Activated CD8-positive, alpha-beta memory T cell treated with anti-CD3 and anti-CD28 coated beads, Interleukin-2, amount 50 U/mL, for 4 hours (primary cell): ENCODE measurements at places on chromosomes 11 and 22.

GRCh38 chr11:7437696-7438095 is 47.6 kb upstream of the OLFML1 start:
- DNase-seq, result no peak

DNA sequence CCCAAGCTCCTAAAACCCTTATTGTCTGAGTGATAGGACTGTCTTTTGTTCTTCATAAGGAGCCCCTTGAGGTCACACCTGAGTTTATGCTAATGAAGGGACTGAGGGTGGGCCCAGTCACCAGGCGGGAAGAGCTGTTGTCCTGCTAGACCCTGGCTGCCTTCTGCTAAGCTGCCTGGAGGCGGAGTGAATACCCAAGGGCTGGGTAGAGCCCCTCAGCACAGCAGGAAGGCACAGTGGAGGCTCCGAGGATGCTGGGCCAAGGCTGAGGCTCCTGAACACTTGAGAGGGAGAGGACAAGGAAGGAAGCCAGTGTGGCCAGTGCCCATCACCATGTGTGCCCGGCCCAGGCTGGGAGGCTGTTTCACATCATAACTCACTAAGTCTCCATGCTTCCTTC is 4.8 kb upstream of the PHF21B start:
- DNase-seq, result no peak

GRCh38 chr11:4539603-4540219 is 5.3 kb upstream of the OR52M1 start:
- peak; percentile 55 for DNase-seq

DNA sequence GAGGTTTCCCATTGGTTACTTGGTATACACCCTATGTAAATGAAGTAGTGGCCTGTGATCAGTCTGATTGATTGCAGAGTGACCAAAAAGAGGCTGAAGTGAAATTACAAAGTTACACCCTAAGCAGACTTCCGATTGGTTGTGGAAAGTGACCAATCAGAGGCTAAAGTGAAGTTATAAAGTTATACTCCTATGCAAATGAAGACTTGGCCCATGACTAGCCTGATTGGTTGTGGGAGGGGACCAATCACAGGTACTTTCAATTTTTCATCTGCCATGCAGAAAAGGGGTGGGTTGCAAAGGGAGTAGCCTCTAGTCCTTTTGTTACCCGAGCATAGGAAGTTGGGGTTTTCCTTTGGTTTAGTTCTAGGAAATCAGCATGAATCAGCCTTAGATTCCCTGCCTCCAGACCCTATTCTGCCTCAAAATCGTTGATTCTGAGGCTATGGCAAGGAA is 18.1 kb upstream of the CSTF3 start:
- no peak for DNase-seq

GRCh38 chr22:41217553-41218157 is 12.5 kb downstream of the L3MBTL2 start:
- no peak for DNase-seq

- DNase-seq, result no peak
Measured at GRCh38 chr11:19561011-19561410, 151.6 kb upstream of the NAV2 start.

- no peak for DNase-seq
Measured at GRCh38 chr11:46666516-46666915, 33.9 kb downstream of the ARHGAP1 start.

GRCh38 chr11:10838083-10838482 is 19.8 kb downstream of the ZBED5 start:
- DNase-seq, result no peak

- no peak for DNase-seq
Measured at GRCh38 chr11:61832754-61833153, 4.7 kb downstream of the FADS2 start.

- no peak for DNase-seq
Measured at GRCh38 chr22:48944433-48944750, 883.3 kb downstream of the BRD1 start.

- no peak for DNase-seq
Measured at GRCh38 chr11:72712841-72713240, 38.6 kb upstream of the PDE2A start.

GRCh38 chr22:23181721-23182308 is 1.5 kb downstream of the BCR start:
- DNase-seq, result peak; percentile 26

DNA sequence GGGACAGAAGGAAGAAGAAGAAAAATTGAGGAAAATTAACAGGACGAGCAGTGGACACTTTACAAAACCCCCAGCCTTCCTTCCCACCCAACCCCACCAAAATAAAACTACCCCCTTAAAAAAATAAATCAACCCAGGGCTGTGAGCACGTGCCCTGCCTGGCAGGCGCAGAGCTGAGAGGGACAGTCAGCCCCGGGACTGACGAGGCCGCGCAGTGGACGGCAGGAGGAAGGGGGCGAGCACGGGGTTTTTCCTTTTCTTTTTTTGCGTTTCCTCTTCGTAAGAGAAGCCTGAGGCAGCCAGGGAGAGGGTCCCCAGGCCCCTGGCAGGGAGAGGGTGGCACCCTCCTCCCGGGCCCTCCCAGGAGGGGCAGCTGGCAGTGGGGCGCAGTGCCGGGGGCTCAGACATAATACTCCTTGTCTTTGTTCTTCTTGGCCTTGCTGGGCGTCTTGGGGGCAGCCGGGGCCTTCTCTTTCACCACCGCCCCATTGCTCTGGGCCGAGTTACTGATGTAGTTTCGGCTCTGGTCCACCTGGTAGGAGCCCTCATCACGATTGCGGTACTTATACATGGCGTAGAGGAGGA is 15.9 kb downstream of the SLC22A12 start:
- DNase-seq, result no peak

GRCh38 chr11:126945319-126945718 is 55.3 kb downstream of the KIRREL3 start:
- DNase-seq, result no peak

GRCh38 chr11:2975594-2975993 is 16.5 kb downstream of the NAP1L4 start:
- DNase-seq, result peak; percentile 51

DNA sequence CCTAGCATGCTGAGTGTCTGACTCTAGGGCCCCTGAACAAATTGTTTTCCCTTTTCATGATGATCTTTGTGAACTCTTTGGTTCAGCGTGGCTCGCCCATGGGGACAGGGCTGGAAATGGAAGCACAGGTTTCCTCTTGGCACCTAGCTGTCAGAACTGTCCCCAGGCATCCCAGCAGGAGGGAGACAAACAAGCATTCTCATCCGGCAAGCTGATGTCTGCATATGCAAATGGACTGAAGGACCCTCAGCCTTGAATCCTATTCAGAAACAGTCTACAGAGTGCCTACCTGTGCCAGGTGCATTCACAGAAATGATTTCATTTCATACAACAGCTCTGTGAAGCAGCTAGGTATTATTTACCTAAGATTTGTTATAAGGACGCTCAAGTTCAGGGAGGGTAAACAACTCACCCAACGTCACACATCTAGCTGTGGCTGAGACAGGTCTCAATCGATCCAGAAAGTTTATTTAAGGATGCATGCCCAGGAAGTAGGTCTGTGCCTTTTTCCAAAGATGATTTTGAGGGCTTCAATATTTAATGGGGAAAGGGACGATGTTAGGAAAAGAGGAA is 176.4 kb downstream of the KIRREL3 start:
- no peak for DNase-seq

DNA sequence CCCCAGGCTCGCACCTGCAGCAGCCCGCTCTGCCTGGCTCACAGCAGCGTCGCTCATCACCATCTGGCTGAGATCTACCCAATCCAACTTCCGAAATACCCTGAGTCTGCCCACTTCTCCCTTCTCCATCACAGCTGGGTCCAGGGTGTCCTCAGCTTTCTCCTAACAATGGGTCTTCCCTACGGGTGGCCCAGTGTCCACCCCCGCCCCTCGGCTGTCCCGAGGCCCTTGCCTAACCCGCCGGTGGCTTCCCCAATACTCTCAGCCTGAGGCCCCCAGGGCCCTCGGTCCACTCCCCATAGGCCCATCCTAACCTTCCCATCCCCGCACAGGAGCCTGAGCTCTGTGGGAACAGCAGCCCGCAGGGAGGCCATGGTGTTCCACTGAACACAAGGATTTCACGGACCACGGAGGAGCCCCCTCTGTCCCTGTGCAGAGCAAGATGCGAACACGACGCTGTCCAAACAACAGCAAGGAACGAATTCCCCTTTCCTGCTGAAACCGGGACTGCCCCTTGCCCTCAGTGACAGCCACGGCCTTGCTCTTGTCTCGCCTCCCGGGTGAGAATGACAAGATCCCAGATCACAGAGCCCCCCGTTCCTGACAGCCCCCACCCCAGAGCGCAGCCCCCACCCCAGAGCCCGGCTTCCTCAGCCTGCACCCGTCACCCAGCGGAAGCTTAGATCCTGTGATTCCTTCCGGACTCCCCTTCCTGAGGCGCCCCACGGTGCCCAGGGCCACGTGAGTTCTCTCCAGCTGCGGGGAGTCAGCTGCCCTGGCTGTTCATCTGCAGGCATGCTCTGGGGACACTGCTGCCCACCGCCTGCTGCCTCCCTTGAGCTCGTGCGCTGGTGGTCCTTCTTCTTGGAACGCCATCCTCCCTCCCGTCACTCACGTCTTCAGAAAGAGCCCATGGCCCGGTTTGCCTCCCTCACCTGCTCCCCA is 48.8 kb upstream of the CARS1 start:
- no peak for DNase-seq

DNA sequence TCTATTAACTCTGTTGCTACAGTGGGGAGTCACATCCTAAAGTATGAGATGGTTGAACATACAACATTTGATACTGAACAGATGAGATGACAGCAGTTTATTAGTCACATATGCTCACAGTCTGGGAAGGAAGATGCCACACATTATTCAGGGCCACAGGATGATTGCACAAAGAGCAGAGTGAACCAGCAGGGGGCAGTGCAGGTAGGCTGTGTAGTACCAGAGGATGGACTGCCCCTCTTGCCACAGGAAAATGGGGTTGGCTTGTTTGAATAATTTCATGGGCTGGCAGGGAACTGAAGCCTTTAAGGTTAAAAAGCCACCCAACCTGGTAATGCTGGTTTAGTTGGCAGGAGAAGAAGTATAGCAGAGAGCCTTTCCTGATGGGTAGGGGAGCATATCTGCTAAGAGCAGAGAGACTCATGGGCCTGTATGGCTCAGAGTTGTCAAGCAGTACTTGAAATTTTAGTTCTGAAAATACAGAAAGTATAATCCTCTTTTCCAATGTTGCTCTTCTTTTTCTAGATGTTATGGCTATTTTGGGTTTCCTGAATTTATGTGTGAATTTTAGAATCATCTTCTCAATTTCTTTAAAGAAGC is 180.4 kb upstream of the B3GAT1 start:
- peak; percentile 52 for DNase-seq

DNA sequence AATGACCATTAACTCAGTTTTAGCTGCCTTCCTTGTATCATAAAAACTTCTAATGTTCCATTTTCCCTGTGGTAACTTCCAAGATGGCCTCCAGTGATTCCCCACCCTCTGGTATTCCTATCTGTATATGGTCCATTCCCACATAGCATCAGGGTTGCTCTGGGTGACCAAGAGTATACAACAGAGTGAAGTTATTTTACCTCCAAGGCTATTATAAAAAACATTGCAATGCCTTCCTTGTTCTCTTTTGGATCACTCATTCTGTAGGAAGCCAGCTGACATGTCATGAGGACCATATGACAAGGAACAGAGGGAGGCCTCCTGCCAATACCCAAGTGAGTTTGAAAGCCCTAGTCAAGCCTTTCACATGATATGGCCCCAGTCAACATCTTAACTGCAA is 30.1 kb downstream of the ZNF280B start:
- DNase-seq, result no peak

GRCh38 chr11:111944139-111944538 is 7.0 kb downstream of the DIXDC1 start:
- DNase-seq, result no peak

GRCh38 chr11:122848186-122848585 is 9.9 kb downstream of the CRTAM start:
- no peak for DNase-seq
